Effector memory CD4-positive, alpha-beta T cell (primary cell): ENCODE measurements at places on chromosomes 6 and 20.

- no peaks in the 10 kb centered on the region for H3K27me3 ChIP-seq
- no peak overlapping the region for H3K4me3 ChIP-seq
- H3K36me3 ChIP-seq, result no peaks in the 10 kb centered on the region
- no peak for DNase-seq
Measured at GRCh38 chr6:35177596-35177995, 36.2 kb upstream of the SCUBE3 start.

DNA sequence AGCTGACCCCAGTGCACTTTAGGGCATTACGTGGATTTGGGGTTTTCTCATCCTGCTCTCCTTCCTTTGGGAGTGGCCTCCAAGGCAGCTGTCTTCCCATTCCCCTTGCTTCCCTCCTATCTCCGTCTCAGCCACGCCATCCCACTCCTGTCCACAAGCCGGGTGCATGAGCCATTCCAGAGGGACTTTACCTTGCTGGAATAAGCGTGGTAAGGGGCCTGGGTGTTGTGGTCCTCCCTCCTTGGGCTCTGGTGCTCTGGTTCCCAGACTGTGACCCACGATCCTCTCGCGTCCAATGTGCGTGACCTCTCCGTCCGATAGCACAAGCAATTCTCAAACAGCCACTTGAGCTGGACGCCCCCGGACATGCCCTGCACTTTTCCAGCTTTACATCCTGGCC lies 60.6 kb upstream of the NKX2-2 start:
- no peaks in the 10 kb centered on the region for H3K36me3 ChIP-seq
- H3K27ac ChIP-seq, result no peak overlapping the region
- peaks cover 3% of the 10 kb centered on the region for H3K4me1 ChIP-seq
- peaks cover 3% of the 10 kb centered on the region for H3K27me3 ChIP-seq

- DNase-seq, result no peak
- no peaks in the 10 kb centered on the region for H3K27me3 ChIP-seq
Measured at GRCh38 chr20:16517946-16518783, 55.1 kb downstream of the KIF16B start.

DNA sequence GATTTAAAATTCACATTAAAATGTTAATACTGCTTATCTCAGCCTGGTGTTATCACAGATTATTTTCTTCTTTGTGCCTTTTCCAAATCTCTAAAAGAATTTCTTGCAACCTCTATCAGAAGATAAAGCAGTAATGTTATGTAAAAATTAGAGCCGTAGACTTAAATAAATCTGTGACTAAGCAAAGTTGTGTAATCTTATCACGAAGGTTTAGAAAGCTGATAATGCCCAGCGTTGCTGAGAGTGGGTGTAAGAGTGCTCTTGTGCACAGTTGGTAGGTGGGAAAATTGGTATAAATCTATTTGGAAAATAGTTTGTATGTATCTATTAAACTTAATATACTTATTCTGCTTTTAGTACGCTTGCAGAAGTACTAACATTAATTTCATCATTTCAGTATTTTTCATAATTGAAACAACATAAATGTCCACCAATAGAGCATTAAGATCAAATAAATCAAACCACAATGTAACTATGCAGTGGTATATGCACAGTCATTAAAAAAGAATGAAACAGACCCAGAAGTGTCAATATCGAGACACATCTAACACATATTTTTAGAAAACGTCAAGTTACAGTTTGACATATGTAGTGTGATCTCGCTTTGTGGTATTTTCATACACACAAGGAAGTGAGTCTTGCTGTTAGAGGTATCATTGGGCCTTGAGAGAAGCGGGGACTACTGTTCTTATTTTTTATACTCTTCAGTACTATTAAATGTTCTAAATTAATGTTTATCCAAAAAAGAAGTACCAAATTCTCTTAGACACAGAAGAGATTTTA lies 54.4 kb upstream of the PBOV1 start:
- H3K36me3 ChIP-seq, result no peaks in the 10 kb centered on the region
- no peaks in the 10 kb centered on the region for H3K27me3 ChIP-seq
- no peak overlapping the region for H3K4me3 ChIP-seq
- H3K27ac ChIP-seq, result no peak overlapping the region
- DNase-seq, result no peak

DNA sequence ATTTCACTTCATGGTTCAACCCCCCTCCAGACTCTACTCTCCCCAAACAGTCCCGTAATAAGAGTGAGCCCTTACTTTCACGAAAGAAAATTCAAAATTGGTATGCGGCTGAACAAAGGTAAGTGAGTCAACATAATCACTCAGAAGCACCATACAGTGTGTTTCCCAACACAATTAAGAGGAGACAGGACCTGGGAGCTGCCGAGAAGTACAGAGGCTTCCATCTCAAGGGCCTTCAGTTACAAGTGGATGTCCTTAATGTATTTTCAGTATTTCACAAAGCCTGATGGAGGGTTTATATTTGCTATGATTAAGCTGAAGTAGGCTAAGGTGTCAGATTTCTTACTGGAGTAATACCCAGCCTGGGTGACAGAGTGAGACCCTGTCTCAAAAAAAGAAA lies 51.1 kb downstream of the MYO6 start:
- no peak overlapping the region for H3K27ac ChIP-seq
- no peaks in the 10 kb centered on the region for H3K27me3 ChIP-seq
- DNase-seq, result no peak

- peak; percentile 28 for DNase-seq
- H3K4me1 ChIP-seq, result peaks cover 37% of the 10 kb centered on the region
- H3K27ac ChIP-seq, result peak overlapping the region; percentile 33
- H3K36me3 ChIP-seq, result peaks cover 26% of the 10 kb centered on the region
- no peaks in the 10 kb centered on the region for H3K27me3 ChIP-seq
- H3K4me3 ChIP-seq, result peak overlapping the region; percentile 7
Measured at GRCh38 chr20:45368221-45368980, 5.4 kb downstream of the SYS1 start.

DNA sequence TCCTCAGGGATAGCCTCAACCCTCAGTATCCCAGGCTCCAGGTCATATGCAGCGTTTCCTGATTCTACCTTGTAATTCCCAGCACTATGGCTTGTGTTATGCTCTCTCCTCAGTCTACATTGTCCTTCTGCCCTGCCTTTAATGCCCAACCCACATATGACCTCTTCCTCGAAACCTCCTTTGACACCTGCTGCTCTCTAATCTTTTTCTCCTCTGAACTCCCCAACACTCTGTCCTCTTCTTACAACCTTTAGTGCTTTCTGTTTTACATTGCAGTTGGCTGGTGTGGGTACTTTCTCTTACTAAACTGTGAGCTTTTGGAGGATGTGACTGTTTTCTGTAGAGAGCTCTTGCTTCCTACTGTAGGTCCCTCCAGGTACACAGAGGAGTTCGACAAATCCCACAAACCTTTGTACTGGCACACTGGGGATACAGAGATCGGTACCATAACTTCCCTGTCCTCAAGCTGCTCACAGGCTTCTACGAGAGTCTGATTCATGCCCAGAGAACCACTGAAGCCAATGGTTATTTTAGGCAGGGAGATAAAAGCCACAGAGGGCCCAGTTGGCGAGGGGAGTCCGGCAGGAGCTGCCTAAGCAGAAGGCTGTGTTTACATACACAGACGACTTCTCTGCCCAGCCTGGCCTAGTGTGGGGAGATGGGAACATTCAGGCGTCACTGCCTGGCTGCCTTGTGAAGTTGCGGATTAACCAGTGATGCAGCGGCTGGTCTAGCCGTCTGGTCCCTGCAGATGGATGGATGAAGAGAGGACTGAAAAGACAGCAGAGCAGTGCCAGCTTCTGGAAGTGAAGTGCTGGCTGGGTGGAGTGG lies 8.4 kb upstream of the EPB41L1 start:
- DNase-seq, result no peak
- no peaks in the 10 kb centered on the region for H3K27me3 ChIP-seq
- H3K36me3 ChIP-seq, result no peaks in the 10 kb centered on the region
- H3K4me1 ChIP-seq, result no peaks in the 10 kb centered on the region
- no peak overlapping the region for H3K27ac ChIP-seq

DNA sequence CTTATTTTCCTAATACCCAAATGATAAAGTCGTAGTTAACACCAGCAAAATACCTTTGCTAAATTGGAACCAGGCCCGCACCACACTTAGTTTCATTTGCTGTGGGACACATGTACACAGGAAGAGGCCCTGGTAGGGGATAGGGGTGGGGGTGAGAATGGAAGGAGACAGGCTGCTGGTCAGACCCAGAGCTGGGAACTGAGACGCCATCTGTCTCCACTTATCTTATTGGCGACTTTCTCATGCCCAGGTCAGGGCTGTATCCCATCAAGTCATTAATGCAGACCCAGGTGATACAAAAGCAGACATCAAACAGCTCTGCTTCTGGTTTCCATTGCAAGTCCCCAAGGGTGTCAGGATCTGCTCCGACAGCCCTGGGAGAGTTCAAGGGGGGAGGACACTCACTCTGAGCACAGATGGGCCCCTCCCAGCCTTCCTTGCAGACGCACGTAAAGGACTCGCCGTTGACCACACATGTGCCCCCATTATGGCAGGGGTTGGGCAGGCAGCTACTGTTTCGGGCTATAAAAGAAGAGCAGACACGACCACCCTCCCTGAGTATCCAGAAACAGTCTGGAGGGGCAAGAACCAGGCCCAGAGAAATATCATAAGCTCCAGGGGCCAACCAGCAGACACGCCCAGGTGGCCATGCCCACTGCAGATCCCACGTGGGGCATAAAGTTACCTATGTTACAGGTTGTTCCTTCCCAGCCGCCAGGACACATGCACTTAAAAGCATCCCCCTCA lies 29.2 kb downstream of the JAG1 start:
- no peak overlapping the region for H3K27ac ChIP-seq
- no peak for DNase-seq
- no peak overlapping the region for H3K4me3 ChIP-seq
- H3K4me1 ChIP-seq, result no peaks in the 10 kb centered on the region
- H3K36me3 ChIP-seq, result no peaks in the 10 kb centered on the region
- no peaks in the 10 kb centered on the region for H3K27me3 ChIP-seq

DNA sequence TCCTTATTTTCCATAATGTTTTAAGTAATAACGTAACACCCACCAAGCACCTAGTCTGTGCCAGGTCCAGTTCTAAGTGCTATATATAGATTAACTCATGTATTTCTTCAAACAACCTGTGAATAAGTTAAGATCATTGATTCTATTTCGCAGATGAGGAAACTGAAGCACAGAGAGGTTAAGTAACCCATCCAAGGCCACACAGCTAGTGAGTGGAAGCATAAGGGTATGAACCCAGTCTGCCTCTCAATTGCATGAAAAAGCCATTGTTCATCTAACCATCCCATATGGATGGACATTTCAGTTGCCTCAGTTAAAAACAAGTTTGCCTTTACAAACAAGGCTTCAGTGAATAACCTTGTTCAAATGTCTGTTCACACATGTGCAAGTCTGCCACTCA lies 20.8 kb downstream of the TGM6 start:
- no peaks in the 10 kb centered on the region for H3K36me3 ChIP-seq
- H3K27me3 ChIP-seq, result no peaks in the 10 kb centered on the region
- no peak for DNase-seq
- no peak overlapping the region for H3K4me3 ChIP-seq
- H3K4me1 ChIP-seq, result no peaks in the 10 kb centered on the region

- no peaks in the 10 kb centered on the region for H3K27me3 ChIP-seq
- H3K4me1 ChIP-seq, result peaks cover 12% of the 10 kb centered on the region
- no peaks in the 10 kb centered on the region for H3K36me3 ChIP-seq
- H3K4me3 ChIP-seq, result no peak overlapping the region
- DNase-seq, result no peak
- no peak overlapping the region for H3K27ac ChIP-seq
Measured at GRCh38 chr6:167109651-167110050, 13.2 kb upstream of the CCR6 start.

DNA sequence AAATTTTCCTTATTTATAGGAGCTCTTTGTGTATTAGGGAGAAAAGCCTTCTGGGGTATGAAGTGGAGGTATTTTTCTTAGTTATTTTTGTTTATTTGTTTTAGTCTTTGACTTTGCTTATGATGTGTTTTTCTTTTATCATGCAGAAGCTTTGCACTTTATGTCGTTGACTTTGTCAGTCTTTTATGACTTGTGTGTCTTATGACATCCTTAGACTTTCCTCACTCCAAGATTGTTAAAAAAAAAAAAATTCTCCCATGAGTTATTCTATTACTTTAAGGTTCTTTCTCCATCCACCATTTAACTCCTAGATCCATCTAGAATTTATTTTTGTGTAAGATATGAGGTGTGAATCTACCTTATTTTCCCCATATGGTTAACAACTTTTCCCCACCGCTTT lies 36.6 kb downstream of the BICRAL start:
- H3K27me3 ChIP-seq, result no peaks in the 10 kb centered on the region
- no peak overlapping the region for H3K27ac ChIP-seq
- no peak for DNase-seq
- H3K4me3 ChIP-seq, result no peak overlapping the region
- peaks cover 7% of the 10 kb centered on the region for H3K36me3 ChIP-seq

DNA sequence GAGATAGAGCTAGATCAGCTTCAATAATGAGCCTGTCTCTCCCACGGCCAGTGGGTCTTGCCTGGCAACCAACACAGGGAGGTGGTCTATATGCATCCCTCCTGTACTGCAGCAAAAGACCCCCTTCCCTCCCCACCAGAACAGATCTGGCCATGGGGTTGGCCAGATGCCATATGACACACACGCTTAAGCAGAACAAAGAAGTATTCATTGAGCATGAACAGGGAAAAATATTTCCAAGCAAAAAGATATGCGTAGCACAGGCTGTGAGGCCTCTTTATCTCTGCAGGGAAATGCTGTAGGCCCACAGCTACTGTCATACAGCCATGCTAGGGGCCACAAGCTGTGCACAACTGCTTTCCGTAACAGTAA lies 73.4 kb upstream of the NRSN1 start:
- no peak for DNase-seq
- no peak overlapping the region for H3K4me3 ChIP-seq
- no peaks in the 10 kb centered on the region for H3K4me1 ChIP-seq
- no peaks in the 10 kb centered on the region for H3K27me3 ChIP-seq

DNA sequence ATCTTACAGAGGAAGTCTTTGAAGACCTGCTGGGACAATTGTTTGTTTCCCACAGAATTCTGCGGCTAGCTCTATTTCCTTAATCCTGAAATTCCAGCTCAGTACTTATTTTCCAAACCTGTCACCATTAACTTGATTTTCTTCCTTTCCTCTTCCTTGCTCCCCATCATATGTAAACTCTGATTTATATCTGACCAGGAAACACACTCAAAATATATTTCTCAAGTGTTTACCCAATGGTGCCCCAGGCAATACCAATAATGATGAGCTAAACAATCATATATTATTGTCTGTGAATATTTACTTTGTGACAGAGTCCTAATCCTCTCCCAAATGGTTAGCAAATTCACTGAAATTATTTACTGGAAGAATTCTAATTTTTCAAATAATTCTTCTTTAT lies 597.3 kb downstream of the PKHD1 start:
- no peak for DNase-seq
- no peaks in the 10 kb centered on the region for H3K4me1 ChIP-seq
- no peaks in the 10 kb centered on the region for H3K27me3 ChIP-seq
- H3K4me3 ChIP-seq, result no peak overlapping the region
- no peak overlapping the region for H3K27ac ChIP-seq

DNA sequence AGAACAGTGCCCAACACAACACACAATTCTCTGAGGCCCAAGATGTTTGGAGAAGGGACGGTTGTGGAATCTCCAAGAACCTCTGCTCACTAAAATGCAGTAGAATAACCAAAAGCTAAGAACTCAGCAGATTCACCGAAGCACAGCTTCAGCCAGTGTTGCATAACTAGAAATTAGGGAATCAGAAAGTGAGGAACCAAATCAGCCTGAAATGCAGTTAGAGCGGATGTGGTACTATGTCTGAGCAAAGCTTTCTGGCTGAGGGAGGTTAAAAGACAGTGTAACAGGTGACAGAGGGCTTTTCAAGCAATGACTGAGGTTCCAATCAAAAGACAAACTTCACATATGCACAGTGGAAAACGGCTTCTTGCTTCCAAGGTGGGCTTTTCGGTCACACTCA lies 197.9 kb upstream of the KCNK16 start:
- H3K36me3 ChIP-seq, result no peaks in the 10 kb centered on the region
- H3K4me3 ChIP-seq, result no peak overlapping the region
